AG04449 (cell line): ENCODE measurements at places on chromosomes 2 and 18.

GRCh38 chr2:63544017-63544627, 44.2 kb downstream of the WDPCP start:
- DNase-seq, result no peak

- DNase-seq, result no peak
These were observed 17.9 kb upstream of the EHBP1 start for GRCh38 chr2:62687636-62688035.

DNA sequence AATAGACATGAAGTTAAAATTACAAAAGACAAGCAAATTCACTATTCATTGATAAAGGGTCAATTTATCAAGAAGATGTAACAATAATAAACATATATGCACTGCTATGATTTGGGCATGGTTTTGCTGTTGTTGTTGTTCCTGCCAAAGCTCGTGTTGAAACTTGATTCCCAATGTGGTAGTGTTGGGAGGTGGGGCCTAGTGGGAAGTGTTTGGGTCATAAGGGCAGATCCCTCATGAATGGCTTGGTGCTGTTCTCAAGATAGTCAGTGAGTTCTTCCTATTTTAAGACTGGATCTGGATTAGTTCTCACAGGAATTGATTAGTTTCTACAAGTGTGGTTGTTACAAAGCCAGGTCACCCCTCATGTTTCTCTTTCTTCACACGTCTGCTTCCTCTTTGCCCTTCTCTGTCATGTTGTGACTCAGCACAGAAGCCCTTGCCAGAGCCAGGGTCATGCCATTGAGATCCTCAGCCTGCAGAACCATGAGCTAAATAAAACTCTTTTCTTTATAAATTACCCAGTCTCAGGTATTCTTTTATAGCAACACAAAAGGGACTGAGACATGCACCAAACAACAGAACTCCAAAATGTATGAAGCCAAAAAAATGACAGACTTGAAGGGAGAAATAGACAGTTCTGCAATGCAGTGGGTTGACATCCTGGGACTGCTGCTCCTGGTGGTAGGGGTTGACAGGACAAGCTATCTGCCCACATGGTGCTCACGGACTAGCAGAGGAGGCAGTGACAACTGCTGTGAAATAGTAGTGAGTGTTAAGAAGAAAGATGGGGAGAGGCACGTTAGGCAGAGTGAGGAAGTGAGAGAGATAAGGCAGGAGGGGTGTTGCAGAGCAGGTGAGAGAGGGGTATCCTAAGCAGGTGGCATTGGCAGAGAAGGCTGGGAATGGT, 18.6 kb upstream of the SKA1 start:
- DNase-seq, result no peak

- no peak for DNase-seq
These were observed 317.3 kb upstream of the MGAT5 start for GRCh38 chr2:133936601-133937000.

DNA sequence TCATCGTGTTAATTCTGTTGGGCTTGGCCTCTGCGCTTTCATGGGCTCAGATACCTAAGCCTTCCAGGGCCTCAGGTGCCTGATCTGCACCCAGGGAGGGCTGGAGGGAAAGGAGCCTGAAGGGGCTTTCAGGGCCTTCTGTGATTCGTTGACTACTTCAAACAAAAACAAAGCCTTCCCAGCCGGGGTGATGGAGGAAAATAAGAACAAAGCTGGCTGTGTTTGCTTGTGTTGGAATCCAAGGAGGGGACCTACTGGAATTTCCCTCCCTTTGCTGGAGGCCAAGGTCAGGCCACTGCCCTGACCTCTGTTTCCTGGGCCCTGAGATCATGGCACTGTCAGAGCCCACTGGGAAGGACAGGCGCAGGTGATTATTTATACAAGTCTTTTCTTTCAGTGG, 135.3 kb downstream of the KLHL29 start:
- no peak for DNase-seq
